Astrocyte of the spinal cord (primary cell): ENCODE measurements at places on chromosomes 2 and 18.

DNA sequence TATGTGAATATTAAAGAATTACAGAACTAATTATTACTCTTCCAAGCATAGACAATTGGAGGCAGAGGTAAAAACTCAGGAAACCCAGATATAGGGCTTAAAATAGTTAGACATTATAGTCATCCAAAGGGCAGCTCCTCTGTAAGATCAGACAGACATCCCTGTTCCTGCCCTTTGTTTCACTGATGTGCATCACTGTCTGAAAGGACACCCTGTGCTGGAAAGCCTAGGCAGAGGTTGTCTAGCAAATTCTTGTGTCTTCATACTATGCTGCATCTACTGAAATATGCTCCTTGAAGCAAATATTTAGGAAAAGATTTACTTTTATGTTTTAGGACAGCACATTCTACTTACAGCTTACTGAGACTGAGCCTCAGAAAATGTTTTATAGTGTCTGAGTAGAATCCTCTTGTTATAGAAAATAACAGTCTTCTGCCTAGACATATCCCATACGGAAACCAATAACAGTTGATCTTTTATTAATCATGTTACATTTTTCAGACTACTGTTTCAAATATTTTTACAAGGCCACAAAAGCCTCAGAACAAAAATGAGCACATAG is 977.3 kb upstream of the CDH2 start:
- peak; percentile 75 for DNase-seq

DNA sequence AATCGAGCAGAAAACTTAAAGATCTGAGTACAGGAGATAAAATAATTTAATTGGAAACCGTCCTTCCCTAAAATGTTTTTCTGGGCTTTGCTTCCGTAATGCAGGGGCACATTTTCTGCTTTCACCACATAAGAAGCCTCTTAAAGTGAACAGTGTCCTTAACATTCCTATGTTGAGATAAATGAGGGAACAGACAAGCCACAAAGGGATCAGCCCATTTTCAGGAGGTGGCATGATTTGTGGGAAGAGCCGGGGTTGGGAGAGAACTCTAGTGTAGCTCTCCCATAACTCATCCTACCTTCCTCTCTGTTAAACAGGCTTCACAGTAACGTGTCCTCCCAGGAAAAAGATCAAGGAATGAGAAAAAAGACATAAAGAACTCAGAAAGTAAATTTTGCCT is 56.9 kb upstream of the ACVR1C start:
- no peak for DNase-seq

- peak; percentile 52 for DNase-seq
These were observed 8.8 kb downstream of the RTP5 start for GRCh38 chr2:241877989-241878970.

GRCh38 chr2:209076151-209076550 is 347.7 kb upstream of the MAP2 start:
- DNase-seq: no peak

- no peak for DNase-seq
These were observed 19.9 kb downstream of the PCARE start for GRCh38 chr2:29054430-29054829.

- DNase-seq: no peak
These were observed 110.7 kb downstream of the RTP5 start for GRCh38 chr2:241980193-241980592.

DNA sequence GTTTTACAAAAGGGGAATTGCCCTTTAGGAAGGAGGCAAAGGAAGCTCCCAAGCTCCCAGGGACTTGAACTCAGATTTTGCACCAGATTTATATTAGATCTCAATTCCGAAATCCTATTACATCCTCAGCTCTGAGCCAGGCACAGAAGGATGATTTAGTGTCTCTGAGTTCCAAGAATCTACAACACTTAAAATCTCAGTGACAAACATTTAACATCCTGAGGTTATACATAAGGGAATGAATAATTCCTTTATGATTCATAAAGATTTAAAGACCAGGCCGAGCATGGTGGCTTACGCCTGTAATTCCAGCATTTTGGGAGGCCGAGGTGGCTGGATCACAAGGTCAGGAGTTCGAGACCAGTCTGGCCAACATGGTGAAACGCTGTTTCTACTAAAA is 16.5 kb upstream of the SLC20A1 start:
- no peak for DNase-seq

DNA sequence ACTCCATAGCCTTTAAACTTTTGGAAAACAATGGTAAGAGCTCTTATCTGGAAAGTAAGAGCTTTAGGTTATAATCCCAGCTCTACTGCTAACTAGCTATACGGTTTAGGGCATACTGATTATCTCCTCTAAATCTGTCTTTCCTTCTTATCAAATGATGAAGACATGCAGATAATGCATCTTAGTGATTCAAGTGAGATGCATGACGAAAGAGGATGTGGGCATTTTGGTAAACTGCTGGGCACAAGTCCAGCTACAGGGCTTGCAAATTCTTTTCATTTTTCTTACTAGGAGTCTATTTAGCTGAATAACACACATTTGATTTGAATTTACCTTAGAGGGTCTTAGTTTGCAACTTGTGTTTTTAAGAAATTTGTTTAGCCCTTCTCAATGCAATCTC is 1604.8 kb upstream of the ZEB2 start:
- peak; percentile 69 for DNase-seq

DNA sequence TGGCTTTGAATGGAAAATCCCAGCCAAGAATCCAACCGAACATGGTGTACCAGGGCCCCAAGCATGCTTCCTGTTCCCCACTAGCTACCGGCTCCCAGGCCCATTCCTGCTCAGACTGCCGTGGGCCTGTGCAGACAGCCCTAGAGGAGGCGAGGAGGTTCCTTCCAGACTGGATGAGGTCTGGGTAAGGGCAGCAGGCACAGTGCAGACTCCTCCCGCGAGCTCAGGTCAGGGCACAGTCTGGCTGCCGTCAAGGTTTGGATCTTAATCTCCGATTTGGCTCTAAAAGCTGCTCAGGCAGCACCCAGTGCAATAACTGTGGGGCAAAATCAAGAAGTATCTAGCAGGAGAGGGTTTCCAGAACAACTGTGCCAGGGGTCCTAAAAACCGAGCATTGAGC is 19.3 kb upstream of the TTR start:
- DNase-seq: no peak
